Tibial nerve (tissue), 4 donors: ENCODE measurements at places on chromosomes 2 and 18.

DNA sequence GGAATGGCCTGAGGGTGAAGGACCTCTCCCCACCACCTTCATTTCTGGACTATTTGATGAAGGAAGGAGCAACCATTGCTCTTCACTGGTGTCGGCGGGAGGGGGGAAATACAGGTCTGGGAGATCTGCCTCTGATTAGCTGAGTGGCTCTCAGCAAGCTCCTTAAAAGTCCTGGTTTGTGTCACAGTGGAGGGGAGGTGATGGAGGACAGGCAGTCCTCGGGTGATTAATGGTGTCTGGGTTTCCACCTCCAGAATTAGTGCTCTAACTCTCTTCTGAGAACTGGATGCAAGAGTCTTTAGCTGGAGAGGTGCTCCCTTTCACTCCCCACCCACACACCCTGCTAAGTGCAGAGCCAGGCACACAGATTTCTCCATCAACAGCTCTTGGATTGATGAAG is 83.2 kb downstream of the TTC32 start:
- DNase-seq = no peak
- no peak overlapping the region for H3K4me3 ChIP-seq
- H3K27ac ChIP-seq = no peak overlapping the region

GRCh38 chr2:138718405-138718804 is 61.8 kb downstream of the NXPH2 start:
- H3K4me3 ChIP-seq = no peak overlapping the region
- H3K4me1 ChIP-seq = no peaks in the 10 kb centered on the region
- H3K27me3 ChIP-seq = no peaks in the 10 kb centered on the region
- no peaks in the 10 kb centered on the region for H3K36me3 ChIP-seq
- DNase-seq = no peak
- H3K27ac ChIP-seq = no peak overlapping the region

GRCh38 chr2:143261986-143262385 is 132.8 kb downstream of the ARHGAP15 start:
- H3K4me1 ChIP-seq = no peaks in the 10 kb centered on the region
- H3K27me3 ChIP-seq = no peaks in the 10 kb centered on the region
- H3K36me3 ChIP-seq = no peaks in the 10 kb centered on the region
- no peak overlapping the region for H3K27ac ChIP-seq
- DNase-seq = no peak

GRCh38 chr2:113257516-113258264 is 21.0 kb downstream of the PAX8 start:
- H3K27ac ChIP-seq = no peak overlapping the region
- H3K4me3 ChIP-seq = no peak overlapping the region
- no peaks in the 10 kb centered on the region for H3K36me3 ChIP-seq
- DNase-seq = no peak
- no peaks in the 10 kb centered on the region for H3K4me1 ChIP-seq

- H3K4me3 ChIP-seq = no peak overlapping the region
- H3K4me1 ChIP-seq = no peaks in the 10 kb centered on the region
- no peaks in the 10 kb centered on the region for H3K27me3 ChIP-seq
- no peak for DNase-seq
These were observed 105.8 kb upstream of the DNAJC10 start for GRCh38 chr2:182610231-182610630.

DNA sequence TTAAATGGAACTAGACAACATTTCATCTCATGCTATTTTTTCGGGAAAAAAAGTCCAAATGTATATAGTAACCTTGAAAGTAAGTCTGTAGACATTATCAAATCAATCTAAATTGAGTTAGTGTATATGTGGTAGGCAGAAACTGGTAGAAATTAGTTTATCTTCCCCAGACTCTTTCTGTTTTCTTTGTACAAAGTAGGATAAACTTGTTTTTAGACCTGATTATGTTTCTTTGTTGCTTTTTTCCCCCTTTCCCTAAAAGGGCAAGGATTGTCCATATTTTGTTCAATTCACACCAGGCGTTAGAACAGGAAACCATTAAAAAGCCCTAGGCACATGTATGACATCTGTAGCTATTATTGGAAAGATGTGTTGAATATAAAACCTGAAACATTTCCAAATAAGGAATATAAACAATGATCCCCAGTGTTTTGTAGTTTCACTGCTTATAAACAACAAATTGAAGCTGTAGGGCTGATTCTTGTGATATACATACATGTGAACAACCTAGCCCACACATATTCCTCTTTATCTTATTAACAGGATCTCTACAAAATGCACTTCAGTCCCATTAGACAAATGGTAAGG is 528.3 kb downstream of the PARD3B start:
- no peaks in the 10 kb centered on the region for H3K27me3 ChIP-seq
- H3K4me1 ChIP-seq = no peaks in the 10 kb centered on the region
- no peaks in the 10 kb centered on the region for H3K36me3 ChIP-seq
- no peak for DNase-seq

GRCh38 chr2:120060088-120060623 is 47.3 kb downstream of the EPB41L5 start:
- no peaks in the 10 kb centered on the region for H3K36me3 ChIP-seq
- no peaks in the 10 kb centered on the region for H3K27me3 ChIP-seq
- H3K4me3 ChIP-seq = no peak overlapping the region
- H3K4me1 ChIP-seq = no peaks in the 10 kb centered on the region

DNA sequence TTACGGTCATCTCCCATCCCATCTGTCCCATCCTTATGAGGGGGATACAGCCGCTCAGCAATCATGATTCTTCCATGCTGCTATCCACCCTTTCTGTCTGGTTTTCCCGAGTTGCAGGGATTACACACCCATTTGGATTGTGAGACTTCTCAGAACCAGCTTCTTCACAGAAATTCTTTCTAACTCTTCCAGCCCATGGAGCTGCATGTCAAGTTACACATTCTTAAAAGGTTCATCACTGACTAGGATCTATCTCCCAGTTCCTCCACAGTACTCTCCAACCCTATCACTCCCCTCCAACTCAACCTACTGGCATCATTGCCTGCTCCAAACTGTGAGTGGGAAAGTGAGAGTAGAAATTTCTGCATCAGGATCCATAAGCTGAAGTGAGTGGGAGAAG is 558.2 kb upstream of the TNP1 start:
- H3K4me3 ChIP-seq = no peak overlapping the region
- no peaks in the 10 kb centered on the region for H3K4me1 ChIP-seq
- H3K27ac ChIP-seq = no peak overlapping the region
- DNase-seq = no peak
- H3K27me3 ChIP-seq = no peaks in the 10 kb centered on the region
- H3K36me3 ChIP-seq = no peaks in the 10 kb centered on the region

GRCh38 chr2:84866122-84866521 is 14.8 kb downstream of the TRABD2A start:
- H3K27me3 ChIP-seq = no peaks in the 10 kb centered on the region
- no peak overlapping the region for H3K27ac ChIP-seq
- no peaks in the 10 kb centered on the region for H3K4me1 ChIP-seq
- no peak overlapping the region for H3K4me3 ChIP-seq
- no peak for DNase-seq
- no peaks in the 10 kb centered on the region for H3K36me3 ChIP-seq

DNA sequence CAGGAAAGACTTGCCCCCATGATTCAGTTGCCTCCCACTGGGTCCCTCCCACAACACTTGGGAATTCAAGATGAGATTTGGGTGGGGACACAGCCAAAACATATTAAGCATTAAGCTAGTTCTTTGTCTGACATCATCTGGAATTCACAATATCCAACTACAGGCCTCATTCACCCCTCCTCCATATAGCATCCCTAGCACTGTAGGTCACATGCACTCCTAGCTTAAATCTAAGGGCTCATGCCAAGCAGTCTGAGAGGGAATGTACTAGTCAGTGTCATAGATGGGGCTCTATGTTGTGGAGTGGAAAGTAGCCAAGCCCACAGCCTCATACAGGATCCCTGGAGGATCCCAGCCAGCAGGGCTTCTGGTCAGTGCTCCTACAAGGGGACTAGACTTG is 92.1 kb downstream of the IRS1 start:
- no peak overlapping the region for H3K4me3 ChIP-seq
- no peak overlapping the region for H3K27ac ChIP-seq
- H3K27me3 ChIP-seq = no peaks in the 10 kb centered on the region
- no peaks in the 10 kb centered on the region for H3K4me1 ChIP-seq
- no peak for DNase-seq

GRCh38 chr2:58291726-58292438 is 50.8 kb upstream of the FANCL start:
- H3K27ac ChIP-seq = no peak overlapping the region
- H3K4me1 ChIP-seq = no peaks in the 10 kb centered on the region
- no peaks in the 10 kb centered on the region for H3K27me3 ChIP-seq
- H3K36me3 ChIP-seq = no peaks in the 10 kb centered on the region
- DNase-seq = no peak

GRCh38 chr2:42809819-42810120 is 17.4 kb upstream of the HAAO start:
- H3K36me3 ChIP-seq = no peaks in the 10 kb centered on the region
- H3K4me1 ChIP-seq = no peaks in the 10 kb centered on the region
- peak overlapping the region; percentile 60 for H3K4me3 ChIP-seq
- peak overlapping the region; percentile 99 for H3K27ac ChIP-seq
- DNase-seq = peak; percentile 65
- no peaks in the 10 kb centered on the region for H3K27me3 ChIP-seq

DNA sequence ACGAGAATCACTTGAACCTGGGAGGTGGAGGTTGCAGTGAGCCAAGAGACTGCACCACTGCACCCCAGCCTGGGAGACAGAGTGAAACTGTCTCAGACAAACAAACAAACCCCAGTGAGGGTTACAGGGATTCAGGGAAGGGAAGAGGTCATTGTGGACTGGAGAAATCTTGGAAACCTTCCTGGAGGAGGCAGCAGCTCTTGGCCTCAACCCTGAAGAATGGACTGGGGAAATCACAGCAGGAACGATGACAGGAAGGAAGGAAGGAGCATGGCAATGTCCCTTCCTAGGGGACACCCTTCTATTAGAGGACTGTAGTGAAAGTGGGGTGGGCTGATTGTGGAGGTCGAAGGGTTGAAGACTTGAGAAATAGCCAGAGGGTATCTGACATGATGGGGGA is 72.5 kb downstream of the DNMT3A start:
- H3K4me1 ChIP-seq = peaks cover 34% of the 10 kb centered on the region
- H3K27me3 ChIP-seq = no peaks in the 10 kb centered on the region
- no peak overlapping the region for H3K4me3 ChIP-seq
- H3K27ac ChIP-seq = no peak overlapping the region
- H3K36me3 ChIP-seq = peaks cover 4% of the 10 kb centered on the region

GRCh38 chr2:174020926-174021662 is 55.9 kb upstream of the SP3 start:
- no peak for DNase-seq
- H3K27ac ChIP-seq = no peak overlapping the region
- no peaks in the 10 kb centered on the region for H3K36me3 ChIP-seq

DNA sequence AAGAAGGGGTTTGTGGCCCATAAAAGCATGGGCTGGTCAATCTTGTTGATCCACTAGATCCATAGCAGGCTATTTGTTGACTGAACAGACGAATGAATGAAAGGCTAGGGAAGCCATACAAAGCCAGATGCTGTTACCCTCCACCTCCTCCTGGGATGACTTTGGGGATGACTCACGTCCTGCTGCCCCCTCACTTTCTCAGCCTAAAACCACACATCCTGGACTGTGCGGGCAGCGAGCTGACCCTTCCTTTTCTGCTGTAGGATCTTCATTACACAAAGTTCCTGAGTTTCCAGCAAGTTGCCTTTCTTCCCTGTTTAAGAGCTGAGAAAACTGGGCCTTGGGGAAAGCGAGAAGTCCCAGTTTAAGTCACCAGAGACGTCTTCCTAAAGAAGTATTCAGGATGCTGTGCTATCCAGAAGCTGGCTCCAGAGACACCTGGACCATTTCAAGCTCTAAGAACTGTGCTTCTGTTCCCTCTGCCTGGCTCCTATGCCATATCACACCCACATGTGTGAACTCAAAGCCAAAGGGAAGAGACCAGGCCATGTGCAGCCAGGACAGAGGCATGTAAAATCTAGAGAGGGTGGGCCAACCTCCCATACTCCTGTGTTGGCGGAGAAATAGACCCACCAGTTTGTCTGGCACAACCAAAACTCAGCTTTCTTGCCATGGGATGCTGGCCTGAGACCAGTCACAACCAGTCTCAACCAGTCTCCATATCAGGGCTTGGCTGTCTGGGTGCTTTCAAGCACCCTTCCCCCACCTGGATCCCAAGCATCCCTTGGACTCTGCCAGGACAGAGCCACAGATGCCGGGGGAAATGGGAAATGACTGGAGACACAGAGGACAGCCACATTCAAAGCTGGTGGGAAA is 4.7 kb upstream of the SLC20A1 start:
- H3K4me1 ChIP-seq = peaks cover 8% of the 10 kb centered on the region
- H3K27me3 ChIP-seq = no peaks in the 10 kb centered on the region
- no peak overlapping the region for H3K4me3 ChIP-seq
- DNase-seq = no peak
- H3K27ac ChIP-seq = no peak overlapping the region

- no peak overlapping the region for H3K27ac ChIP-seq
- no peaks in the 10 kb centered on the region for H3K4me1 ChIP-seq
- no peak for DNase-seq
These were observed 82.3 kb downstream of the FBXO15 start for GRCh38 chr18:74065366-74065765.

- no peak for DNase-seq
- no peaks in the 10 kb centered on the region for H3K4me1 ChIP-seq
- H3K27me3 ChIP-seq = no peaks in the 10 kb centered on the region
- no peak overlapping the region for H3K4me3 ChIP-seq
These were observed 215.6 kb upstream of the POU3F3 start for GRCh38 chr2:104638190-104638858.

GRCh38 chr2:96167407-96168013 is 22.3 kb upstream of the DUSP2 start:
- no peaks in the 10 kb centered on the region for H3K27me3 ChIP-seq
- DNase-seq = no peak
- no peak overlapping the region for H3K27ac ChIP-seq
- H3K36me3 ChIP-seq = no peaks in the 10 kb centered on the region

GRCh38 chr2:36059691-36060090 is 295.9 kb upstream of the CRIM1 start:
- no peaks in the 10 kb centered on the region for H3K27me3 ChIP-seq
- no peaks in the 10 kb centered on the region for H3K36me3 ChIP-seq
- no peak overlapping the region for H3K27ac ChIP-seq
- DNase-seq = no peak

DNA sequence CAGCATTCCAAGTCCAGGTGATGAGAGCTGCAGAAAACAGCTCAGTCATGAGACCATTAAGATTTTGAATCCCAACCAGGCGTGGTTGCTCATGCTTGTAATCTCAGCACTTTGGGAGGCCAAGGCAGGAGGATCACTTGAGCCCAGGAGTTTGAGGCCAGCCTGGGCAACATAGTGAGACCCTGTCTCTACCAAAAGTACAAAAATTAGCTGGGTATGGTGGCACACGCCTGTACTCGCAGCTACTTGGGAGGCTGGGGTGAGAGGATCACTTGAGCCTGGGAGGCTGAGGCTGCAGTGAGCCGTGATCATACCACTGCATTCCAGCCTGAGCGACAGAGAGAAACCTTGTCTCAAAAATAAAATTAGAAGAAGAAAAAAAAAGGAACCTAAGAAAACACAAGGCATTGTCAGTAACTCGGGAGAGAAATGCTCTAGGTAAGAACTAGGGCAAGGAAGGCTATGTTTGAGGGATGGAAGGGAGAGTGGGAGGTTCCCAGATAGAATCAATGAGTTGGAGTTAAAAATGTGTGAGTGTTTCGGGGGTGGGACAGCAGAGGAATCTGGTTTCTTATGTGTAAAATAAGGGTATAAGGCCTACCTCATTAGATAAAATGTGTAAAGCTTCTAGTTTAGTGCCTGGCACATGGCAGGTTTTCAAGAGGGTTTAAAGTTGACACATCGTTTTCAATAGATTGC is 23.3 kb upstream of the MTA3 start:
- no peaks in the 10 kb centered on the region for H3K36me3 ChIP-seq
- H3K27me3 ChIP-seq = no peaks in the 10 kb centered on the region
- DNase-seq = no peak
- no peak overlapping the region for H3K27ac ChIP-seq

- no peak overlapping the region for H3K4me3 ChIP-seq
- no peaks in the 10 kb centered on the region for H3K27me3 ChIP-seq
- no peak for DNase-seq
- no peaks in the 10 kb centered on the region for H3K36me3 ChIP-seq
- no peak overlapping the region for H3K27ac ChIP-seq
- no peaks in the 10 kb centered on the region for H3K4me1 ChIP-seq
These were observed 102.1 kb downstream of the ABCA12 start for GRCh38 chr2:215036314-215036713.
